ENCODE measurements at places on chromosomes 6 and 20.

DNA sequence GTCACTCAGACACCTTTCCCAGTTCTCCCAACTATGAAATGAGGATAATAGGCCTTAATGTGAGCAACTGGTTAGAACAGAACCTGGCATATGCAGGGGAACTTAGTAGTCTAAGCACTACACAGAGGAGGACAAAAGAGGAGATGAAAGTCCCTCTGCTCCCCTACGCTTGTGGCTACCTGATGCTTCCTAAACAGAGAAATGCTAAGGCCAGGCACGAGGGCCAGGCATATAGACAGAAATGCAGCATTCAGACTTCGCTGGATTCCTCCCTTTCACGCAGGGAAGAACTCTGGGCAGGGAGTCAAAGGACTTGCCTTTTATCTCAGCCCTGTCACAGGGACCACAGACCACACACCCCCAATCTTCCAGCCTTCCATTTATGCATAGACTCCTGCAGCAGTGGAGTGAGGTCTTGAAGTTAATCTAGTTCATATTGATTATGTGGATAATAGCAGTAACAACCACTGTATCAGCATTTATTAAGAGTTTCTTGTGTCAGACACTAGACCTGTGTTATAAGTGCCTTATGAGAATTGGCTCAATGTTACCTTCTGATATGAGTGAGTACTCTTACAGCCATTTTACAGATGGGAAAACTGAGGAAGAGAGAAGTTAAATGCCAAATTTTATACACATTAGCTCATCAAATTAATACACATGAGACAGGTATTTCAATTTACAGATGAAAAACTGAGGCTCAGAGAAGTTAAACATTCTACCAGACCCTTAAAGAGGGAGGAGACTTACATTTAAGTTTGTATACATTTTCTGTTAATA lies 27.0 kb upstream of the TRAF3IP2 start:
- no peak for DNase-seq

GRCh38 chr20:33693289-33693688 lies 7.1 kb upstream of the E2F1 start:
- DNase-seq, result no peak

DNA sequence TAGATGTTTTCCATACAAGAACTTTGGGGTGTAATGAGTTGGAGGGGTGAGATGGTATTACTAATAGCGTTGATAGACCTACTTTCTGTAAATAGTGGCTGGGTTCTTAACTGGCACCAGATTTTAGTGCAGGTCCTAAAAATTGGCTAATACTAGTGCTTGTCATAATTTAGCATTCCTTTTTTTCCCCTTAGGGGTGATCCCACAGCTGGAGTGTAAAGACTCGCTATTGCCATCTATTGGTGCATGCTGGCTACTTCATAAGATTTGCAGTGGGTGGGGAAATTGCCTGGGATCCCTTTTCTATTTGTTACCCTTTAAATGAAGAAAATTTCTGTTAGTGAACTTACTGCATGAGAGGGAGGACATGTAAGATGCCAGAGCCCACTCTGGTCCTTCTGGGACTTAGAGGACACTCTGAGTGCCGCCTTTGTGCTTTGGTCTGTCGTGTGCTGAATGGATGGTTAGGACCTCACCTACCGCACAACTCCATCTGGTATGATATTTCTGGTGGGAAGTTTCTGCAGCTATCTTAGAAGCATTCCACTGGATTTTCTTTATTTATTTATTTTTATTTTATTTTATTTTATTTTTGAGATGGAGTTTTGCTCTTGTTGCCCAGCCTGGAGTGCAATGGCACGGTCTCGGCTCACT lies 195.5 kb downstream of the JARID2 start:
- peak; percentile 58 for DNase-seq

GRCh38 chr20:37904008-37904642 lies 1.2 kb downstream of the VSTM2L start:
- no peak for DNase-seq

DNA sequence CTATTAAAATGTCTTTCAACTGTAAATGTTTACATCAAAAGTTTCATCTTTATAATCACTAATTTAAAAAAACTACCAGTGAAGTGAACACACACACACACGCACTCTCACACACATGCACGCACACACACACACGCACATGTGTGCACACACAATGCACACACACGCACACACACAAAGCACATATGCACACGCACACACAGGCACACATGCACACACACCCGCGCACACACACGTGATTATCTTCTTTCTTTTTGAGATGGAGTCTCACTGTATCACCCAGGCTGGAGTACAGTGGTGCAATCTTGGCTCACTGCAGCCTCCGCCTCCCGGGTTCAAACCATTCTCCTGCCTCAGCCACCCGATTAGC lies 80.0 kb upstream of the FRMD1 start:
- no peak for DNase-seq

DNA sequence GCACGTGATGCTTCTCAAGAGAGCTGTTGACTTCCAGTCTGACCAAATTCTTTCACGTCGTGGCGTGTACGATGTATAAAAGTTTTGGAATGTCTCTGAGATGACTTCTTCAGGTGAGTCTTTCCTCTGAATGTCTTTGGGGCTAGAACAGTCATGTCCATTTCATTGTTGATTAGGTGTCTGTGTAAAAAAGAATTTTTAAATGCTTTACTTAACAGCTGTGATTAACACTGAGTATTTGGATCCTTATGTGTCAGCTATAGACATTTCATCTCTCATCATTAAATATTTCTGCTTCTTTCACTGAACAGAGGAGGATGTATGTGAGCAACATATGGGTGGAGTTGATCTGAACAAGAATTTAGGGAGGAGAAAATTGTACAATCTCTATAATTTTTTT lies 29.3 kb upstream of the KIF13A start:
- DNase-seq, result no peak

GRCh38 chr20:53692465-53693067 lies 98.9 kb upstream of the ZNF217 start:
- DNase-seq, result peak; percentile 11

DNA sequence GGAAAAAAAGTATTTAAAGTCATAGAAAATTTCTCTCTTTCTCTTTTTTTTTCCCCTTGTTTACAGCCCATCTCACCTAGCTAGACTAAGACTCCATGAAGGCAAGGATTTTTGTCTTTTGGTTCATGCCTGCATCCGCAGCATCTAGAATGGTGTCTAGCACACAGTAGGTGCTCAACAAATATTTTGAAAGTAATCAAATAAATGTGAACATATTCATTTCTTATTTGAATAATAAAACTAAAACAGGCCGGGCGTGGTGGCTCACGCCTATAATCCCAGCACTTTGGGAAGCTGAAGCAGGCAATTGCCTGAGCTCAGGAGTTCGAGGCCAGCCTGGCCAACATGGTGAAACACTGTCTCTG lies 4.7 kb upstream of the ZNF341 start:
- no peak for DNase-seq

DNA sequence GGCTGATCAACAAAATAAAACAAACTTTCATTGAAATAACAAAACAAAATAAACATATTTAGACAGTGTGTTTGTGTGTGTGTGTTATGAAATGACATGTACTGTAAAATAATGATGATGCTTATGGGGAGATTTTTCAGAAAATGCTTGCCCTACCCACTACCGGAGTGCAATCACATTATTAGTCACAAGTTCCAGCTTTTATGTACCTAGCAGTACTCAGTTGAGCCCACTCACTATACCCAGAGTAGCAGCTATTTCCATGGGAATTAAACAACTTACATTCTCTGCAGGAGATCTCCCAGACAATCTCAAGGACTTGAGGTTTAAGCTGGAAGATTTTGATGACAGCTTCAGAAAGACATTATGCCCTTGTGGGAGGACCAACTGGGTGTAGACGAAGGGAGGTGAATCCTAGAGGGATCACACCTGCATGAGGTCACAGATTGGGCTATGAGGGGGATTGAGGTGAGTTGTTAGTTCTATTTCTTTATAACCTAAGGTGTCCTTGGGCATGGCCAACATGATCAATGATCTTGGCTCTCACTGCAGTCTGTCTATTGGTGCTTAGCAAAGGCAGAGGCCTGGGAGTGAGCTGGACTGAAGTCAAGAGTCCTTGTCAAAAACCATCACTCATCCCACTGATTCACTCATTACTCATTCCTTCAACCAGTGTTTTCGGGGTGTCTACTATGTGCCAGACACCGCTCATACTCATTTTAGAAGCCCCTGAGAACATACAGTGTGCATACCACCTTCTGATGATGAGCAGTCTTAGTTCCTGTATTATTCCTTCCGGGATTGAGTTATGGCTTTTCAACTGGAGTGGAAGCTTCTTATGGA lies 6.7 kb upstream of the CLIC5 start:
- DNase-seq, result peak; percentile 57

GRCh38 chr20:47606983-47607613 lies 105.4 kb downstream of the NCOA3 start:
- peak; percentile 60 for DNase-seq

All from activated CD4-positive, alpha-beta T cell treated with anti-CD3 and anti-CD28 coated beads, Interleukin-2, Interleukin-4, amounts not matched to agents 100 ng/mL and 50 ng/mL, durations not matched to agents 16 hours and 8 hours (primary cell).